ENCODE measurements at places on chromosomes 2 and 18.

- DNase-seq, result no peak
Measured at GRCh38 chr2:169977530-169977929, 150.3 kb downstream of the UBR3 start.

DNA sequence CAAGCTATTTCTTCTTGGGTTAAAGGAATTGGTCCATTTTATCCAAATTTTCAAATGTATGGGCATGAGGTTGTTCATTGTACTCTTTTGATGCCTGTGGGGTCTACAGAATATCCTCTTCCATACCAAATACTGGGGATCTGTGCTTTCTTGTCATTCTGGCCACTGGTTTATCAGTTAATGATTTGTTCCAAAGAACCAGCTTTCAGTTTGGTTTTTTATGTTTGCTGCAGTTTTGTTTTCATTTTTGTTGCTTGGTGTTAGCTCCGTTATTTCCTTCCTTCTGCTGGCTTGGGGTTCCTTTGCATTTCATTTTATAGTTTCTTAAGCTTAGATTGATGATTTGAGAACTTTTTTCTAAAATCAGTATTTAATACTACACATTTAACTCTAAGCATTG is 45.5 kb downstream of the SLC66A2 start:
- DNase-seq, result no peak

DNA sequence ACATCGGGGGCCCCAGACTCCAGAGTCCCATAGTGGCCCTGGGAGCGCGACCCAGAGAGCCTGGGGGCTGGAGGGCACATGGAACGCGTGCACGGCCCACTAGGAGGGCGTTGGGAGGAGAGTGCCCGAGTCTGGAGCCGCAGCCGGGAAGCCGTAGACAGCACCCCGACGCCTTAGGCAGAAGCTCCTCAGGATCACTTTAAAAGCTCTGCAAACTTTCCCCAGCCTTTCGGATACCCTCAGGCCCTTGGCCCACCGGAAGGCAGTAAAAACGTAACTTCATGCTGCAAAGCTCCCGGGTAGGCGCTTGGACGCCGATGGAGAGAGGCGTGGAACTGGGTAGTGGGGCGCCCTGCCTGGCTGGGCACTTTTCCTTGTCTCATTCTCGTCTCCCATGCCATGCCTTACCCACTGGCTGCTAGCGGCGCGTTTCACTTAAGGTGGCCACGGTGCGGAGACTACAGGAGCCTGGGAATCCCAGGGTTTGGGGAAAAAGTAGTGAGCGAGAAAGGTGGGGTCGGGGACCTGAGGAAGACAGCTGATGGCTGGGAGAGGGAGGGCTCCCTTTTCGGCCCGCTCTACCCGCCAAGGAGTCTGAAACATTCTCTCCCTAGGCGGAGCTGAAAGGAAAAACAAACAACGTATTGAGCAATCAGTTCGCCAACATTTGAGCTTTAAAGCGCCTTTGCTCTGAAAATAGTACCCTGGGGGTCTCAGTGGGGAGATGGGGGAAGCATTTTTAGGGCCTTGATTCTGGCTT is 141.8 kb downstream of the MEIS1 start:
- no peak for DNase-seq

- DNase-seq, result no peak
Measured at GRCh38 chr2:165238295-165238694, 919 bp upstream of the SCN2A start.

- no peak for DNase-seq
Measured at GRCh38 chr2:96240341-96241038, 25.3 kb downstream of the TMEM127 start.

DNA sequence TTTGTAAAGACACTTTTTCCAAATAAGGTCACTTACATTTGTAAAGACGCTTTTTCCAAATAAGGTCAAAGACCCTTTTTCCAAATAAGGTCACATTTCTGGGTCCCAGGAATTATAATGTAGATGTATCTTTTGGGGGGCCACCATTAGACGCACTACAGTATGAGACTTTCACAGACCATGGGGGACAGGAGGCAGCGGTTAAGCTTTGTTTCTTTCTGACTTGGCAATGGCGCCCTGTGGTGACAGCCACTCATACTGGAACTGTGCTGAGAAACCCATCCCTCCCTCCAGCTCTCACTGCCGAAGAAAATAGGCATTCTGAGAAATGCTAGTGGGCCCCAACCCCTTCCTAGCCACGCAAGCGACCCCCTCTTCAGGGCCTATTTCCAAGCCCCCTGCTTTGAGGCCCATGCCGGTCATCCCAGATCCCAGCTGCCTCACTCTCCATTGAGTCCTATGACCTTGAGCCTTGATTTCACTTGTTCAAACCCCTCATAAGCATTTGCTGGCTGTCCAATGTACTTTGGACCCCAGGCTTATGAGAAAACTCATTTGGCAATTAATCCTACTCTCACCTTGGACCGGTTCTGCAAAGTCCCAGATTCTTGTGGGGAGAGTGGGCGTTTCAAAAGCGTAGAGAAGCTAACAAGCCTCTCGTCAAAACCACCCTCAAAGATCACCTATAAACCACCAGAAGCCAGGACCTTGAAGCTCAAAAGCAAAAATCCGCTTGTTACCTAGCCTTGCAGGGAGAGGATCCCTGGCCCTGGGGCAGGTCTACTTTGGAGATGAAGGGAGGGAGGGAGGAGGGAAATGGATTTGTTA is 11.3 kb upstream of the SPATA3 start:
- DNase-seq, result no peak

- no peak for DNase-seq
Measured at GRCh38 chr18:2572171-2572569, 813 bp downstream of the NDC80 start.

- no peak for DNase-seq
Measured at GRCh38 chr2:196076778-196077568, 8.3 kb upstream of the DNAH7 start.

DNA sequence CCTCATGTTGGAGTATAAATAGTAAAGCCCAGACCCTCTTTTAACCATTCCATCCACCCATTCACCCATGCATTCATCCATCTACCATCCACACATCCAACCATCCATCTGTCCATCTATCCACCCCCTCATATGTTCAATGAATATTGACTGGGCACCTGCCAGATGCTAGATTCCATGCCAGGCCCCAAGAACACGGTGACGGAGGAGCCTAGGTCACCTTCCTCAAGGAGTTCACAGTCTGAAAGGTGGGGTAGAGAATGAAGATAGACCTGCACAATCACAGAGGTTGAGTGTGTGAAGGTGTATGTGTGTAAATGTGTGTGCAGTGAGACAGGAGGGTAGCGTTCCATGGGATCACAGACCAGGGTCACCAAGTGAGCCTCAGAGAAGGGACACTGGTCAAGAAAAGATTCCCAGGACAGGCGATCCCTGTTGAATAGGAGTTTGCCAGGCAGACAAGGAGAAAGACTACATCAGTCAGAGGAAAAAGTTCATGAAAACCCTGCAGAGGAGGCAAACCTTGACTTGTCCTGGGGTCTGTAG is 287.2 kb downstream of the CYP26B1 start:
- no peak for DNase-seq

GRCh38 chr2:138510319-138510718 is 8.7 kb downstream of the SPOPL start:
- no peak for DNase-seq

DNA sequence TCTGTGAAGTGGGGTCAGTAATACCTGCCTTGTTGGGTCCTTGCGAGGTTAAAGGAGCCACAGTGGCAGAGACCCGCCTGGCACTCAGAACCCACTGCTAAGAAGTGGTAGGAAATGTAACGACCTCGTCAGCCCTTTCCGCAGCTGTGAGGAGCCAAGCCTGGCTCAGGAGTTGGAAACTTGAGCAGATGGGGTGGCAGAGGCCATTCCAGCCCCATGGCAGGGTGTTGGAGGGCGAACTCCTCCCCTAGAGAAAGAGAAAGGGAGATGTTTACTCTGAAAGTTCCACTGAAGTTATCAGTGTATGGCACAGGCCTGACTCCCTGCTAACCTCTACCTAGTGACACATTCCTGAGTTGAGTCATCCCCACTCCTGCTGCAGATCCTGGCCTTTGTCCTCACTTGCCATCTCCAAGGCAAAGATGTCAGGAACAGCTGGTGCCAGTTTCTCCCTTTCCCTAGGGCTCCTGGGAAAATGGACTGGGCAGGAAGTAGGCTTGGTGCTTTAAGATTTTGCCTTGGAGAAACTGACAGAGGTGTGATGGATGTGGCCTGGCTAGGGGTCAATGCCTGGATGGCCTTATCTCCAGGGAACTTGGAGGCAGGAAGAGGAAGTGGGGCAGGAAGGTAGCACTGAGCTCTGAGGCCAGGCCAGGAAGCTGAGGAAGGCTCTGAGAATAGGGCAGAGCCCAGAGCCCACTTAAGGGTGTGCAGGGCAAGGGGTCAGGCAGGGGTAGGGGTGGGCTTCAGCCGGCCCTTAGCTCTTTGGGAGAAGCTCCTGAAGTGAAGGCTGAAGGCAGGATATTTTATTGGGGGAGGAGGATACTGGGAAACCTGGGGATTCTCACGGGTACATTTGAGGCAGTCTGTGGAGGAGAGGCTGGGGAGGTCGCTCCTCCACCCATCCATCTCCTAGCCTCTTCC is 888 bp downstream of the VAMP5 start:
- DNase-seq, result no peak

GRCh38 chr2:121297217-121297830 is 12.3 kb upstream of the TFCP2L1 start:
- DNase-seq, result no peak

GRCh38 chr2:80926168-80926567 is 621.6 kb upstream of the LRRTM1 start:
- DNase-seq, result no peak

DNA sequence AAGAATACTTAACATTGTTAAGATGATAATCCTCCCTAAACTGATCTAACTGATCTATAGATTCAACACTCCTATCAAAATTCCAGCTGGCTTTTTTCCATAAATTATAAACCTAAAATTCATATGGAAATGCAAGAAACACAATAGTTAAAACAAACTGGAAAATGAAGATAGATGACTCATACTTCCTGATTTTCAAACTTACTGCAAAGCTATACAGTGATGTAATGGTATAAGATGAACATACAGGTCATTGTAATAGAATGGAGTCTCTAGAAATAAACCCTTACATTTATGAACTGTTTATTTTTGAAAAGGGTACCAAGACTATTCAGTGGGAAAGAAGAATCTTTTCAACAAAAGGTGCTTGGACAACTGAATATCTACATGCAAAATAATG is 32.3 kb downstream of the UBXN4 start:
- DNase-seq, result no peak

- no peak for DNase-seq
Measured at GRCh38 chr2:238449241-238449640, 22.5 kb downstream of the ASB1 start.

All from CD4-positive, alpha-beta T cell treated with Interleukin-6 at 100 ng/mL for 8 hours (primary cell).